Right renal cortex interstitium (tissue), 3 donors: ENCODE measurements at places on chromosomes 16 and 17. TPM values are rescaled to one million over a fixed set of nuclear protein-coding genes. Genes with fewer than 3 reads are reported as not detected.

The IRF8 gene
- polyA plus RNA-seq, result 5.7 TPM

- DNase-seq, result no peak
Measured at GRCh38 chr17:20032636-20033035, 23.5 kb downstream of the SPECC1 start.

- DNase-seq, result no peak
Measured at GRCh38 chr17:75563063-75563758, 24.4 kb upstream of the MYO15B start.

The BAIAP3 gene
- 5.1 TPM for polyA plus RNA-seq

DNA sequence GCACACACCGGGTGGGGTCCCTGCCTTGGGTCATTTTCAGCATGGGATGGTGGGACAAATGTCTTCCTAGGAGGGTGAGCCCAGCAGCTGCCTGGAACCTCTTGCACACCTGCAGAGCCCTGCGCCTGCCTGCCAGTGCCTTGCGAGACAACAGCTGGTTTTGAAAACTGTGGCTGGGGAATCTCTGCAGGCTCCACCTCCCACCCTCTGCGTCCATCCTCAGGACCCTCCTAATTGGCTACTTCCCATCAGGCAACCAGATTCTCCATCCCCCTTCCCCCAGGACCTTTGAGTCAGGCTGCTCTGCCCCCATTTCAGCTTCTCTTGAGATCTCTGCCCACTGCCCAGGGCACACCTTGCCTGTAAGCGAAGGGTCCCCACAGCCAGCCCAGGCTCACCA is 26.6 kb downstream of the PEMT start:
- no peak for DNase-seq

GRCh38 chr17:38355251-38355650 is 3.6 kb downstream of the SOCS7 start:
- no peak for DNase-seq

DNA sequence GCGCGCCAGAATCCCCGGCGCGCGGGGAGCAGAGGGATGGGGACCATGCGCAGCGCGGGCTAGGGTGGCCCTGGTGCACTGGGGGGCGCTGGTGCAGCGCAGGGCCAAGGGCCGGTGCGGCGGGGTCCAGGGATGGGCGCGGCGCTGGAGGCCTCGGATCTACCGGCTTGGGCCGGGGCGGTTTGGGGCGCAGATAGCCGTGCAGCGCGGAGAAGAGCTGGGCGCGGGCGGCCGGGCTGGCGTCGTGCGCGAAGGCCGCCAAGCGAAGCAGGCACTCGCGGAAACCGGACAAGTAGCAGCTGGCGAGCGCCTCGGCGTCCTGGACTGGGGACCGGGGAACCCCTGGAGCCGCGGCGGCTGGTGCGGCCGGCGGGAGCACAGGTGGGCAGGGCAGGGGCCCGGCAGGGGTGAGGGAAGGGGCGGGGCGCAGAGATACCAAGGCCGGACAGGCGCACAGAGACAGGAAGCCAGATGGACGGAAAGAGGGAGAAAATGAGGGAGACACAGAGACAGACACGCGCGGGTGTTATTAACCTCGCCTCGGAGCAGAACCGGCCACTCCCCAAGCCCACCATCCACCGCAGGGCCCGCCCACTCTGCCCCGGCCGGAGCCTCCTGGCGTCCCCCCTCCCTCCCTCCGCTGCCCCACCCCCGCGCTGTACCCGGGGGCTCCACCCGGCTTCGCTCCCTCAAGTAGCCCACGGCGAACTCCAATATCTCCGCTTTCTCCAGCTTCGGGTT is 2.1 kb downstream of the HES7 start:
- no peak for DNase-seq
